ENCODE measurements at places on chromosomes 4 and X. TPM values are rescaled to one million over a fixed set of nuclear protein-coding genes. Genes with fewer than 3 reads are reported as not detected.

RLIM gene
- 31.6 TPM for polyA plus RNA-seq

SPACA5 gene
- polyA plus RNA-seq = not detected

TEX13B gene
- polyA plus RNA-seq = not detected

RBM46 gene
- 0.12 TPM for polyA plus RNA-seq

TMEM271 gene
- not detected for polyA plus RNA-seq

GIMD1 gene
- polyA plus RNA-seq = not detected

GRCh38 chr4:190017357-190018200, 9.5 kb downstream of the FRG2 start:
- no peak for DNase-seq

DNA sequence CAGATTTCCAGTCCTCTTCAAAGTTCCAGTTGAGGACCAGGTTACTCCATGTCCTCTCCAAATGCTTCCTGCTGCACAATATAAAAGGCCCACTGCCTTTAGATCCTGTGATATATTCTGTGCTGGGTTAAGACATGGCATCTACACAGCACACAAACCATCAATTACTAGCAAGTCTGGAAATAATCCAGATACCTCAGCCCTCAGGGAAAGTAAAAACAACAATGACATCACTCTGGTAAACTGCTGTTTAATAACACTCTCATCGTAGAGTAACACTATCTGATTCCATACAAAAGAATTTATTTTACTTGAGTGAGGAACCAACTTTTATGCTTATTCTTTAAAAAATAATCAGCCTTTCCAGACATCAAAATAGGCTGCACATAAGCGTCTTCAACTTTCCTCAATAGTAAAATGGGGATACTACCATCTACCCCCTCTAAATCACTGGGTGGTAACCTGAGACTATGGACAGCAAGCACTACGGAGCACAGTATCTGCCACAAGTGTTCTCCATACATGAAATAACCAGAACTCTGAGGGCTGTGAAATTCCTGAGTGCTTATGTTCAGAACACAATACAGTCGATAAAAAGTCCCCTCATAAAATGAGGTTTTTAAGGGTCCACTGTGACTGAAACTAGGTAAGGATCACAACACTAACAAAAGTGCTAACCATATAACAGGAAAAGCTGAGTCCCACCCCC, 53.4 kb downstream of the ABCG2 start:
- no peak for DNase-seq

GRCh38 chr4:183182873-183183725, 84.0 kb downstream of the WWC2 start:
- no peak for DNase-seq

DNA sequence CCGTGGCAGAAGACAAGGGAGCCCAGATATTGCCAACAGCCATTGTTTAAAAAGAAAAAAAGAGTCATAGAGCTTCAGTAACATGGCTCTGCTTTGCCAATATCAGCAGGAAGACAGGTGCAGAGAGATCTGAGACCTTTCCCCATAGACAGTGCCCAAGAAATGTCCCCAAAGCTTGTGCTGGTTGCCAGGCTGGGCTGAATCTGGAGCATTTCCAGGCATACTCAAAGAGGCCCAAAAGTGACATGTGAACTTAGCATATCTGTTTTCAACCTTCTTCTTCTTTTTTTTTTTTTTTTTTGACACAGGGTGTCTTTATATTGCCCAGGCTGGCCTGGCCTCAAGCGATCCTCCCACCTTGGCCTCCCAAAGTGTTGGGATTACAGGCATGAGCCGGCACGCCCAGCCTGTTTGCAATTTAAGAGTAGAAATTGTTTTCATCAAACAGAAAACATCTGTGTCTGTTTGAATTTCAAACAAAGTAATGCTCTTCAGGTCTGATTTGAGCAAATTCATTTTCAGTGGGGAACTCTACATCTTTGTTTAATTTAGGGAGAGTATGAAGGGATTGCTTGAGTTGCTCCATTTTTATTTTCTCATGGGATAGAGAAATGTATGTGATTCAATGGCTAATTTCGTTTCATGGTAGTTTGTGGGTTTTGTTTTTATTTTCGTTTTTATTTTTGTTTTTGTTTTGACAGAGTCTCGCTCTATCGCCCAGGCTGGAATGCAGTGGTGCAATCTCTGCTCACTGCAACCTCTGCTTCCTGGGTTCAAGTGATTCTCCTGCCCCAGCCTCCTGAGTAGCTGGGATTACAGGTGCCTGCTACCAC, 56.6 kb upstream of the RBM47 start:
- no peak for DNase-seq

DNA sequence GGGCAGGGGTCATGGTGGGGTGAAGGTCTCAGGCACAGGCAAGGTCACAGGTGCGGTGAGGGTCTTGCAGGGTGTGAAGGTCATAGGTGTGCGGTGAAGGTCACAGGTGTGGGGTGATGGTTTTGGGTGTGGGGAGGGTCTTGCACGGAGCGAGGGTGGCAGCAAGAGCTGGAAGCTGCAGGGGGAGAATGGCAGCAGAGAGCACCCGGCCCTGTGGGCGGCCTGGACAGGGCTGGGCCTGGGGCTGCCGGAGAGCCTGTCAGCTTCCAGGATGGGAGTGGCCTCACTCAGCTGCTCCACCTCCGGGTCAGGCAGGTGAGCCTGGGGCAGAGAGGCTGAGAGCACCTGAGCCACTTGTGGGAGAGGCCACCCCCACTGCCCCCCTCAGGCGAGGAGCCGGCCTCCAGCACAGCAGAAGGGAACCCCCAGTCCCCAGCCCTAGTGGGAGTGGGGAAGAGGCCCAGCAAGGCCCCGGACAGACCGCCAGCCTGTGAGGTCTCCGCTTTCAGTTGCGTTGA, 1.5 kb downstream of the MSANTD1 start:
- no peak for DNase-seq

DNA sequence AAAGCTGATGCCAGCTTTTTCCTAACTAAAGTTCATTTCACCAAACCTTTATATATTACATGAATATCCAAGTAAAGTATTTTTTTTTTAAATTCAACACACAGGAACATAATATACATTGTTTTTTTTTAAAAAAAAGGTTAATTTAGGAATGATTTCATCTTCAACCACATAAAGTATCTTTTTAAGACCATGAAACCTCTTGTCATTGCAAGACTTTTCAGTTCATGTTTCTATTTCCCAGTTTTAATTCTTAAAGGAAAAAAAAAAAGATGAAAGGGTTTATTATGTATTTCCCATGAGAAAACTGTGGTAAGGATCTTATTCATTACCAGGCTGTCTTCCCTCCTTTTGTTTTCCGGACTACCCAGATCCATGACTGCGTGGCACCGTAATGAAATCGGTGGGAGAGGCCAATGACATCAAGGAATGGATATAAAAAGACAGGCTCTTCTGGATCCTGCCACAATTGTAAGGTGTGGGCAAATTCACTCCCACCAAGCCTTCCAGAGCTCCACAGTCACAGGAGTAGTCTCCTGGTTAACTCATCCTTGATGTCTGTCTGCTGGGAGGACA, 84.7 kb upstream of the CBR4 start:
- DNase-seq = no peak

DNA sequence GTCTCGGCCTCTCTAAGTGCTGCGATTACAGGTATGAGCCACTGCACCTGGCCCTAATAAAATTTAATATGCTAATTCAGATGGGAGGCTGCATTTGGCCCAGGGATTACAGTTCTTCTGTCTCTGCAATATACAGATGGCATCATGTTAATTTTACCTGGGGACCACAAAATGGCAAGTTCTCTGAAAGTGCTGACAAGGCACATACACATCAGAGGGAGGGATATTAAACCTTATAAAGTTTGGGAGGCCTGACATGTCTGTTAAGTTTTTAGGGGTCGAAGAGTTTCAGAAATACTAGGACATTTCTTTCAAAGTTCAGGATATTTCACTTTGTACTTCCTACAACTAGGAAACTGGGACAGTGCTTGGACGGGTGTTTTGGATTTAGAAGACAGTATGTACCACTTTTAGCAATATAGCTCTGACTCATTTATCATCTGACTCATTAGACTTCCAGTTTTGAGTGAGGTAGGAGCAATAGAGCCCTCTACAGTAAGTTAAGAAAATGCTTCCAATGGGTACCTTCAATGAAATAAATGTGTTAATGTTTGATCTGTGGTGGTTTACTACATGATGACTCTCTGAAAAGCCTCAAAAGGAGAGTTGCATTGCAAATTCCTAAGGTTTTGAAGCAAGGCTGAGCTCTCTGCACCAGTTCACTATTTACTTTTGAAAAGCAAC, 981.0 kb upstream of the HS3ST1 start:
- DNase-seq = no peak

DNA sequence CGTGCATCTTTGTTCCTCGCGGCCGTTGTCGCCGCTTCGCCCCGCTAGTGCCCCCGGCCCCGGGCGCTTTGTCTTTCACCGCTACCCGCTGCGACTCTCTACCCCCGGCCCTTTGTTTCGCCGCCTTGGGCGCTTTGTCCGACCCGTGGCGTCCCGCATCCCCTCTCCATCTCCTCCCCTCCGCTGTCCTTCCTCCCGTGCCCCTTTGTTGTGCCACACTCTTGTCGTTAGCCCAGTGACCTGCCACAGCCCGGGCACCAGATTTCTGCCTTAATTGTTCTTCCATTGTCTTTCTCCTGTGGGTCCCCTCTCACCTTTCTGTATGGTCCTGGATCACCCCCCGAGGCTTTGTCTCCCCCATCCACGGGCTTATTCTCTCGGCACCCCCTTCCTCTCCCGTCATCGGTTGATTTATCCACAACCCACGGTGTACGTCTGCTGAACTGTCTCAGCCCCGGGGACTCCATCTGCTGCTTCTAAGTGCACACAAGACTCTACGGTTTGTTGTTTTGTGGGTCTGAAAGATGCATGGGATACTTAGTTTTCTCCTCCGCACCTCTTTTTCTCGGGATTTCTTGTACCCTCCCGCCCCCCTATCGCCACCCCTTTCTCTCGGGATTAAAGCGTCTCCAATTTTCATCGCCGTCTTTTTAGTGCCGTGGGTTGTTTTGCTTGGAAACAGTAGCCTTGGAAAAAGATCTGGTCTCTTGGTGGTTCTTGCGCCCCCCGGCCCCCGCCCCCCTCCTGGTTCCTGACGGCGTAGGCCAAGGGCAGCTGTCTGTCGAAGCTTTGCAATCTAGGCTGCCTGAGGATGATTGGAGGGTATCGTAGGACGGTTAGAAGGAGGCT, 783 bp downstream of the RBPJ start:
- peak; percentile 45 for DNase-seq

GRCh38 chr4:118869808-118870342, 18.8 kb upstream of the SYNPO2 start:
- no peak for DNase-seq

GRCh38 chrX:155242300-155242699, 22.0 kb downstream of the RAB39B start:
- no peak for DNase-seq

DNA sequence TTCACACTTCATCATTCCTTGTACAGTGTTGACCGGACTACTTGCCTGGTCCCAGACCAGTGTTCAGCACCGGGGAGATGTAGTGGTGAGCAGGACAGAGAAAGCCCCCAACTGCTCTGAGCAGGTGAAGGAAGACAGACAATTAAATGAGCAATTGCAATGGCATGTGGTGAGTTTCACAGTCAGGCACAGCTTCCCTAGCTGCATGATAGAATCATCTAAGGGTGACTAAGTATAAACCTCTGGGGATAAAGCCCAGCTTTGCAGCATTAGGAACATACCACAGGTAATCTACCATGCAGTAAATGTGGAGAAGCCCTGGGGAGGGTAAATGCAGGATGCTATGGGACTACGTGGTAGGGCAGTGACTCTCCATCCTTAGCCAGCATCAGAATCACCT, 47.8 kb downstream of the TMA16 start:
- DNase-seq = no peak

DNA sequence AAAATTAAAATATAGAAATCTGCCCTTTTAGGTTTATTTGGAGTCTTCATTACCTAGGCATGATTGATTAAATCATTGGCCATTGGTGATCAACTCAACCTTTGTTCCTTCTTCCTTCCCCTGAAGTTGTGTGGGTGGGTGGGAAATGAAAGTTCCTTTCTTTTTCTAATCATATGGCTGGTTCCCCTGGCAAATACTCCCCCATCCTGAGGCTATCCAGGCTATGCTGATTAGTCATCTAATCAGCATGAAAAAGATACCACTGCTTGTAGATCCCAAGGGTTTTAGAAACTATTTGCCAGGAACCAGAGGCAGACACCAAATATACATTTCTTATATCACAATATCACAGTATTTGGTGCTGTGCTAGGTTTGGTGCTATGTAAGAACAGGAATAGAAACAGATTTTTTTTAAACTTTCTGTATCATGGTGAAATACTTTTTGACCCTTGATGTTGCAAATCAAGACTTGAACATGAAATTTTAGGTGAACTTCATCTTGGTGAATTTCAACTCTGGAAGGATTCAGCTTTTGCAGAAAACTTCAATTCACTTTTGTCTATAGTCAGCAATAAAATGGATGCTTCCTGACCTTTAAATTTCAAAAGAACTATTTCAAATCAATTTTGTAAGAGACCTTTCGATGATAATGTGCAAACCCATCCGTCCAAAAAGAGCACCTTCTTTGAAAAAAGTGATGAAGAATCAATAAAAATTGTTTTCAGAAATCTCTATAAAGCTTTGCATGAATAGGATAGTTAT, 71.1 kb downstream of the CCSER1 start:
- no peak for DNase-seq

DNA sequence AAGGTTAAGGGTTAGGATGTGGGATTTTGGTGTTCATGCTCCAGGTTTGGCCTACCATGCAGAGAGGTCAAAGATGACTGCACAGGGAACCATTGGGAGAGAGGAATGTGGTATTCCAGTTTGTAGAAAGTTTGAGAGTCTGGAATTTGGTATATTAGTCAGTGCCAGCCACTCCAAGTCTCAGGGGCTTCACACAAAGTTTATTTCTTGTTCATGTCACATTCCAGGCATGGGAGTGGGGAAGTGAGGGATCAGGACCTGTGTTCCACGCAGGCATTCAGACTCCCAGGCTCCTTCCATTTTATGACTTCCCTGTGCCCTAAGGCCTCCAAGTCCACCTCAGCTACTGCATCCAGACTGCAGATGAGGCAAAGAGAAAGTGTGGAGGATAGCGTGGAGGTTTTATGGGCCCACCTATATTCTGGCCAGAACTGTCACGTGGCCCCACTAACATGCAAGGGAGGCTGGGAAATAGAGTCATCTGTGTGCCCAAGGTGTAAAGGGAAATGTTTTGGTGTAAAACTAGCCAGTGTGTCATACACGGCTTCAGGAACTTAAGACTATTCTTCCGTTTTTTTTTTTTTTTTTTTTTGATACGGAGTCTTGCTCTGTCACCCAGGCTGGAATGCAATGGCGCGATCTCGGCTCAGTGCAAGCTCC, 140.6 kb upstream of the SCML1 start:
- no peak for DNase-seq

GRCh38 chr4:3516836-3517730, 15.1 kb downstream of the LRPAP1 start:
- DNase-seq = no peak

DNA sequence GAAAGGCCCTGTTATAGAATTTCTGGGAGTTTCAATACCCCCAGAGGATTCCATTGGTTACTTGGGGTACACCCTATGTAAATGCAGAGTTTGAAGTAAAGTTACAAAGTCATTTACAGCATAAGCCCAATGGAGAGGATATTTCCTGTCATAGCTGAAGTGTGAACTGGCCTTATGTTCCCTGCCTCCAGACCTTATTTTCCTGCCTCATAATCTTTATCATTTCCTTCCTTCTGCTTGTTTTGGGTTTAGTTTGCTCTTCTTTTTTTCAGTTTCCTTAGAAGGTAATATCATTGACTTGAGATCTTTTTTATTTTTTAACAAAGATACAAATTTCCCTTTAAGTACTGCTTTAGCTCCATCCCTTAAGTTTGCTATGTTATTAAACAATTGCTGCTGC, 85.4 kb downstream of the PPEF1 start:
- DNase-seq = no peak

GRCh38 chr4:74362347-74362746, 2.6 kb upstream of the EREG start:
- no peak for DNase-seq

All from right lung (tissue), 10 donors.